ENCODE measurements at places on chromosomes 3 and 15. TPM values are rescaled to one million over a fixed set of nuclear protein-coding genes. Genes with fewer than 3 reads are reported as not detected.
A peak's percentile ranks its signal among the peaks of the same experiment; 100 is the strongest.

GRCh38 chr15:25088261-25088790 lies 133.5 kb downstream of the SNRPN start:
- no peak for DNase-seq

GRCh38 chr3:64441861-64442260 lies 216.6 kb upstream of the PRICKLE2 start:
- no peak for DNase-seq

GRCh38 chr3:37736624-37737023 lies 125.1 kb upstream of the CTDSPL start:
- no peak for DNase-seq

ADAMTSL3 gene
- not detected for total RNA-seq

IL17RD gene
- total RNA-seq, result 0.26 TPM

GRCh38 chr3:101156787-101157345 lies 163.5 kb downstream of the IMPG2 start:
- no peak for DNase-seq

DNA sequence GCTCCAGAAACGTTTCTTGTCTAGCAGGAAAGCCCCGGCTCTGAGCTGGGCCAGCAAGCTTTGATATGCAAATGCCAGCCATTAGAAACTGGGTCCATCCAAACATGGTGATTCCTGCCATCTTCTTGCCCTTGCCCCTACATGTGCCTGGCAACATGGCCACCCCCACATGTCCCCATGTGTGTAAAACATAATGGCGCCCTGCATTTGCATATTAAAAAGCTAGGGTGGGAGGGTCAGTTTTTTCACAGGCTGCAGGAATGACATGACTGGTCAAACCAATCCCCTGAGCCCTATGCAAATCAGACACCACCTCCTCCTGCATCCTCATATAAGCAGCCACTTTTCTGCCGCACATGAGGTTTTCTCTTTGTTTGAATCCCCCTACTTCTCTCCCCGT lies 21.2 kb downstream of the GPR156 start:
- no peak for DNase-seq

GRCh38 chr3:186298876-186299275 lies 63.2 kb downstream of the DGKG start:
- DNase-seq, result no peak

DPPA2 gene
- total RNA-seq, result not detected

DNA sequence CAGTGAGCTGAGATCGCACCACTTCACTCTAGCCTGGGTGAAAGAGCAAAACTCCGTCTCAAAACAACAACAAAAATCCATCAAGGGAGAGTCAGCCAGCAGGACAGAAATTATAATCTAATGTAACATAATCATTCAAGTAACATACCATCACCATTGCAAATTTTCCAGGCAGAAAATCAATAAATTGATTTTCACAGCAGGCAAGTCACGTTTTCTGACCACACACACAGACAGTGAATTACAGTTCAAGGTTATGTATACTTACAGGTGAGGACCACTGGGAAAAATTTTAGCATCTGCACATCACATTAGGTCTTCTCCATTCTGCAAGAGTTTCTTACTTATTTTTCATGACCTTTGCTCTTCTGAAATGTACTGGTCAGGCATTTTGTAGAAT lies 29.9 kb upstream of the NPAP1 start:
- DNase-seq, result no peak

- DNase-seq, result no peak
These were observed 190.3 kb downstream of the XXYLT1 start for GRCh38 chr3:195080571-195081151.

TM4SF4 gene
- not detected for total RNA-seq

CD200R1 gene
- total RNA-seq, result 3.8 TPM

DNA sequence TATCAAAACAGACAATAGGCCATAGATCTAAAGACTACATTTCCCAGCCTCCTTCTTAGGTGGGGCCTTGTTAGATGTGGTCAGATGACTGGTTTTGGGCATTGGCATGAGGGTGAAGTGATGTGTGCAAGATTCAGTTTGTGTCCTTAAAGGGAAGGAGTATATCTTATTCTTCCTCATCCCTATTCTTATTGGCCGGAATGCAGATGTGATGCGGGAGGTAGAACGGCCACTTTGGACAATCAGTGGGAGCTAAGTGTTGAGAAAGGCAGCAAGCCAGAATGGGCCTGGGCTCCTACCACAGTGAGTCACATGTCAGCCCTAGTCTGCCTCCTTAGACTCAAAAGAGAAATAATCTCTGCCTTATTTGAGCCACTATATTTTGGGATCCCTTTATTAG lies 89.8 kb upstream of the MEX3B start:
- no peak for DNase-seq

- DNase-seq, result no peak
These were observed 136.3 kb upstream of the PRR20G start for GRCh38 chr3:127423856-127424765.

- DNase-seq, result no peak
These were observed 219.2 kb upstream of the GOLGA6L4 start for GRCh38 chr15:84016371-84016770.

FAM162A gene
- 84.9 TPM for total RNA-seq

GRCh38 chr15:71136159-71136783 lies 21.0 kb downstream of the THSD4 start:
- DNase-seq, result no peak

- DNase-seq, result no peak
These were observed 278.1 kb upstream of the LRTM1 start for GRCh38 chr3:55205990-55206389.

TMA7 gene
- 275 TPM for total RNA-seq

DNA sequence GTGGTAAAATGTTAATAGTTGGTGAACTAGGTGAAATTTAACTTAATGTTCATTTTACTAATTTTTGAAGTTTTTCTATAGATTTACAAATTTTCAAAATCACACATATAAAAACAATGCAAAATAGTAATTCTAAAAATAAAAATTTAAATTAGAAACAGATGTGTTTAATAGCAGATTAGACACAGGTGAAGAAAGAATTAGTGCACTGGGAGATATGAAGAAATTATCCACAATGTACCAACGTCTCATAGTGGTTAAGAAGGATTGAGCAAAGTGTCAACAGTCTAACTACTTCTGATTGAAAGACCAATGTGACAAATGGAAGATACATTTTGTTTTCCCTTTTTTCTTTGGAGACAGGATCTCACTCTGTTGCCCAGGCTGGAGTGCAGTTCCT lies 26.5 kb downstream of the SPG11 start:
- DNase-seq, result no peak

DNA sequence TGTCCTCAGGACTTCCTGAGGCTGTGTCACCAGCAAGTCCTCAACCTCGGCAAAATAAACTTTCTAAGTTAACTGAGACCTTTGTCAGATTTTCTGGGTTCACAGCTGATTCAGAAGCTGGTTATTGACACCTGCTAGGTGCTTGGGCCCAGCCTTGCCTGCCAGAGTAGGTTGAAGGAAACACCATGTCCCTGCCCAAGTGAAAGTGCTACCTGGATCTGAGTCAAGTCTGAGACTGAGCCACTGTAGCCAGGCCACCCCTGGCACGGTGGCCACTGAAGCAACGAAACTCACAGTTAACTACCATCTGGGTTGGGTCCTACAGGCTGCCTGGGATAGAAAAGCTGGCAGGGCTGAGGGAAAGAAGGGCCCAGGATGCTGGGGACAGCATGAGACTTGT lies 8.2 kb downstream of the HYAL2 start:
- no peak for DNase-seq

DNA sequence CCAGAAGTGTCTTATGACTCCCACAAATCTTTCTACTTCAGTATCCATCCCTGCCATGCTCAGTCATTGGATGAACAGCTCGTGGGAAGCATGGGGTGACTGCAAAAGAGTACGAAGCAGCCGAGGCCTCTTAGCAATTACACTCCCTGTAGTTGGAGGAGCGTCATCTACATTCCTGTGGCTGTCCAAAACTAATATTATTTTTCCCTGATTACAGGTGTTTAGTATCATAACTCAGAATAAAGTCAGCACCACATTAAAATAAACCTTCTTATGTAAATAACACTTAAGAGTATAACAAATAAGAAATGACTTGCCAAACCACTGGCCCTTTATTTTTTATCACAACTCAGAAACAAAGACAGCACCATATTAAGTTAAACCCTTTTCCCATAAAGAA lies 141.5 kb downstream of the PLOD2 start:
- DNase-seq, result no peak

DNA sequence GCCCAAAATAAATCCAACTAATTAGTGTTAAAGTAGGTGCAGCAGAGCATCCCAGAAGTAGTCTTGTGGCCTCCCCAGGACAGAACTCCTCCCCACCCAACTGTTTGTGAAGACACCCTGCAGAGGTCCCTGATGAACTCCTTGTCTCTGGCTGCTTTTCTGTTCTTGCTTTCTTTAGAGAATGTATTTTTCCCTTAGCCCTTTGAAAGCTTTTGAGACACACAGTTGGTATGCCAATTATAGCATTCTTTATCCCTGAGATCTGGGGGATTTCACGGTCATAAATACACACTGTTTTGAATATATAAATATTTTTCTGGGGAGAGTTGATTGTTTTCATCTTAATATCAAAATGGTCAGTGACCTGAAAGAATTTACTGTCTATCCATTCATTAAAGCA lies 9.8 kb downstream of the TFG start:
- no peak for DNase-seq

DNA sequence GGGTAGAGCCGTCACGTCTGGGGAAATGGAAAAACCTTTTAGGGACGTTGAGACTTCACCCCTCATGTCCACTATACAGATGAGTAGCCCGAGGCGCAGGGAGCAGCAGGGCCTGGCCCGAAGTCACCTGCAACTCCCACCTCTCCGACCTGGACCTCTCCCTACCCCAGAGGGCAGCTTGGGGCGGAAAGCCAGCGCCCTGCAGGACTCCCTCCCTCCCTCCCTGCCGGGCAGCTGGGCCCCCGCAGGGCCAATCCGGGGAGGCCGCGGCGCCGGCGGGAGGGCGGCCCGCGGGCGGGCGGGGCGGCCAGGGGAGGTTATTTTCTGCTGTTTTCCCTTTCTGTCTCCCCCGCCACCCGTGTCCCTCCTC lies 2.0 kb downstream of the WNT7A start:
- no peak for DNase-seq

DNA sequence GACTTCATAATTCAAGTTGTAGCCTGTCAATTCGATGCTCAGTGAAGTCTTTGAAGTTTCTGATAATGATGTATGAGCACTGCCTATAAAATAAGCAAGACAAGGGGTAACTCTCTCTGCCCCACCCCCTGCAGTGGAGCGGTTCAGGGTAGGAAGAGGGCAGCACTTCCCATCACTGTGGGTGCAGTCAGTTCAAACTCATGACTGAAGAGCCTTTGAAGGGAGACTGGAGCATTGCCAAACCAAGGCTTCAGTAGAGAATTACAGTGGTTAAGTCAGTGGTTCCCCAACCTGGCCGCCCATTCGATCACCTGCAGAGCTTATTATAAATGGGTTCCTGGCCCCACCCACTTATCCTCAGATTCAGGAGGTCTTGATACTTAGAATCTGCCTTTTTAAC lies 190.6 kb downstream of the SHQ1 start:
- DNase-seq, result peak; percentile 72

GRCh38 chr3:22731901-22732300 lies 471.2 kb upstream of the UBE2E2 start:
- no peak for DNase-seq

DNA sequence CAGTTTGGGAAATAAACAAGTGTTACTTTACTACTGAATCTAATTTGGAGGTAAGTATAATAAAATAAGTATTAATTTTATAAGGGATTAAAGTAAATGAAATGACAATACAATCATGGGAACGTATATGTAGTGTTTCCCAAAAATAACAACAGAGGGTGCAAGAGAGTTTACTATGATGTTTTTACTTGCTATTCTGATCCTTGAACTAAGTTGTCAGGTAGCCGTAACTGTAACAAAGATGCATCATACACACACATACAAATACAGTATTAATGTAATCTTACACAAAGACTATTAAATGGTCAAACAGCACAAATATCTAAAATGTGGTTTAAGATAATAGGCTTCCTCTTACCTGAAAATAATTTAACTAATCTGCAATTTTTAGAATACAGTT lies 311.4 kb downstream of the TBC1D5 start:
- no peak for DNase-seq

DNA sequence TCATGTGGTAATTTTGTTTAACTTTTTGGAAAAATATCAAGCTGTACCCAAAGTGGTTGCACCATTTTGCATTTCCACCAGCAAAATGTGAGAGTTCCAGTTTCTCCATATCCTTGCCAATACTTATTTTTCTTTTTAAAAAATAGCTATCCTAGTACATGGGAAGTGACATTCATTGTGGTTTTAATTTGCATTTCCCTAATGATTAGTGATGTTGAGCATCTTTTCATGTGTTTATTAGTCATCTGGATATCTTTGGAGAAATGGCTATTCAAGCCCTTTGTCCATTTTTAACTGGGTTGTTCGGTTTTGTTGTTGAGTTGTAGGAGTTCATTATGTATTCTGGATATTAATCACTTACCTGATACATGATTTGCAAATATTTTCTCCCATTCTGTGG lies 19.5 kb upstream of the TRANK1 start:
- DNase-seq, result no peak

- no peak for DNase-seq
These were observed 4.1 kb upstream of the STAB1 start for GRCh38 chr3:52490939-52491526.

GRCh38 chr3:63807961-63808565 lies 11.0 kb upstream of the C3orf49 start:
- DNase-seq, result no peak

GRCh38 chr15:26773917-26774316 lies 1.1 kb upstream of the GABRB3 start:
- DNase-seq, result no peak

GRCh38 chr15:78069052-78069414 lies 8.5 kb downstream of the TBC1D2B start:
- DNase-seq, result peak; percentile 73

DNA sequence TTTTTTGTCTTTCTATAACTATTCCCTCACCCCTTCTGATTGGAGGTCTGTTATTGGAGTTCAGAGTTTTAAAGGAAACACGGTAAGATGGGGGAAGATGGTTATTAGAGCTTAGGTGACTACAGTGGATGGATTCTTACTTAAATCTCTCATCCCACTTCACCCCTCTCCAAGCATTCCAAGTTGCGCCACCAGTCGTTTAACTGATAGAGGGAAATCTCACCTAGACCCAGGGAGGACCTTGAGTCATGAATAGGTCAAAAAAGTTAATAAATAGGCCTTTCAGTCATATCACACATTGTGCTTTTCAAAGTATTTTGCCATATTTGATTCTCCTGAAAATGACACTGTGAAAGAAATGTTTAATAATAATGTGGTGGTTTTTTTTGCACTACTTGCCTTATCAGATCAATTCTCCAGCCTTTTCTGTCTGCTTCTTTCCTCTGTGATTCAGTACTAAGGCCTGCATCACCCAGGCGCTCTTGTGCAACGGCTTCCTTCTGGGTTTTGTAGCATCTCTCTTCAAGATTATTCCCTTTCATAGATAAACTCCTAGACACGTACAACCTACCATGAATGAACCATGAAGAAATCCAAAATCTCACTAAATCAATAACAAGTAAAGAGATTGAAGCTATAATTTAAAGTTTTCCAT lies 100.4 kb upstream of the TGFBR2 start:
- no peak for DNase-seq

STRIT1 gene
- not detected for total RNA-seq

Measured in activated CD4-positive, alpha-beta T cell treated with anti-CD3 and anti-CD28 coated beads, Interleukin-2, amount 10 ng/mL, durations not matched to agents 24 days and 14 days (primary cell).